Astrocyte of the cerebellum (primary cell): ENCODE measurements at places on chromosomes 1 and 21.

DNA sequence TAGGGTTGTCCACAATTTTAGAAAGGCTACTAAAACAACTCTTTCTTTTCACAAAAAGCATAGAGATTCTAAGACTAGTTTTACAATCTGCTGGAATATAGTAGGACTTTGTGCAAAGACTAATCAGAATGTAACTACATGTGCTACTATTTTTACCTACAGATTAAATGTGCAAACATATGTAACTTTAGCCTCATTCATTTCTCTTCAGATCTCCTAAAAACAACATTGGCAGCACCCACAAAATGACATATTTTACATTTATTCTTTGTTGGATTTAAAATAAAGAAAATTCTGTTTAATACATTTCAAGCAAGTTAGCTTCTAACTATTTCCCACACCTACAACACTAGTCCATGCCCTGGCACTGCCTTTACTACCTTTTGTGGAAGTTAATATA, 292.2 kb downstream of the AKT3 start:
- no peak for DNase-seq

DNA sequence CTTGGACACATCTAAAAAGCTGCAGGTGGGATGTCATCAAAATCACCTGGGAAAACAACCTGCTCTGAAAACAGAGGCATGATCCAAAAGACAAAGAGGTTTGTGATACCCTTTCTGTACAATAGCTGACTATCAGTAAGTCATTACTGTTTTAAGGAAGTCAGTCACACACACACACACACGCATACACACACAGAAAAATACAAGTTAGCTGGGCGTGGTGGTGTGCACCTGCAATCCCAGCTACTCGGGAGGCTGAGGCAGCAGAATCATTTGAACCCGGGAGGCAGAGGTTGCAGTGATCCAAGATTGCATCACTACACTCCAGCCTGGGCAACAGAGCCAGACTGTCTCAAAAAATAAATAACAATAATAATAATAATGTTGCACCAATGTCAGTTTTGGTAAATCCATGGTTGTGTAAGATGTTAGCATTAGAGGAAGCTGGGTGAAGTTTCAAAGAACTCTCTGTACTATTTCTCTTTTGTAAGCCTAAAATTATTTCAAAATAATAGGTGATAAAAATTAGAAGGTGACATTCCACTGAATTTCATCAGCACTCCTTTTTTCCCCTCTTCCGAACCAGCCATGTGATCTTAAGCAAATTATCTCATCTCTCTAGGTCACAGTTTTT, 9.9 kb upstream of the HLCS start:
- DNase-seq, result no peak

GRCh38 chr1:201313086-201313485, 29.8 kb downstream of the PKP1 start:
- DNase-seq, result no peak

GRCh38 chr1:180173451-180173850, 18.8 kb downstream of the QSOX1 start:
- DNase-seq, result no peak

DNA sequence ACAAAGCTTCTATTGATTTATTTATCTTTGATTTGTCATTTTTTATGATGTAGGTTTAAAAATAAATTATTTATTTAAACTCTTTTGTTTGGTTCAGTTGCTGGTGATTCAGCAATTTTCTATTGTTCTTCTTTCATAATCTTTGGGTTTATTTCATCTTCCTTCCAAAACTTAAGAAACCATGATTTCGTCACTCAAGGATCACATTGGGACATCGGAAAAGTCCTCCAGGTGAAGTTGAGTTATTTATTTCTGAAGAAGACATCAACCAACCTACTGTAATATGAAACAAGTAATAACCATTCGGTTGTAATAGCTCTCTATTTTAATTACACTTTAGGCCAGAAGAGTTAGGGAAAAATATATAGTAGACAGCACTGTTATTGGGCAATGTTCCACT, 23.0 kb upstream of the WLS start:
- no peak for DNase-seq

GRCh38 chr1:55321942-55322341, 106.8 kb upstream of the USP24 start:
- DNase-seq, result no peak

- DNase-seq, result peak; percentile 57
These were observed 47.6 kb downstream of the B3GALT5 start for GRCh38 chr21:39660191-39660980.

DNA sequence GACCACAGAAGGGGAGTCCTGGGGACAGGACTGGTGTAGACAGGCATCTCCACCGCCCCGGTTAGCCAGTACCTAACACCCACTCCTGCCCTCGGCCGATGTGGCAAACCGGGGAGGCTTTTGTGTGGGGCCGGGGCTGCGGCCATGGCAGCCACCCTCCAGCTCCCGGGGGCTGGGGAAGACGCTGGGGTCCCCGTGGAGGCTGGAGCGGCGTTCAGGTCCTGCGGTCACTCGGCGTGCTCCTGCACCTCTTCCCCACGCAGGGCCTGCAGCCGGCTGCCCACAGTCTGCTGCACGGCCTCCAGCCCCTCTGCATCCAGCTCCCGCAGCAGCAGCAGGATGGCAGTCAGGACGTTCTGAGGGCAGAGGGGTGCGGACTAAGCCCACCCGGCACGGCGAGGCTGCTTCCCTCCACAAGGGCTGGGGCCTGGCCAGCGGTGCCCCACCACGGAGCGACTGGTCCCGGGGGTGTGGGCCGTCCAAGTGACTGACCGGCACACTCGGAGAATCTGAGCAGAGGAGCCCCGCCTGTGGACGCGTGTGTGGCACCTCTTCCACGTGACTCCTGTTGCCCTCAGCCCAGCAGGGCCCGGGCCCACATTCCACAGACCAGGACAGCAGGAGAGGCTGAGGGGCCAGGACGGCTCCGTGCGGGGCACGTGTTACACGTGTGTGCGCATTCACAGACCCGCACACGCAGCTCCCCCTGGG, 9.1 kb downstream of the CFAP410 start:
- DNase-seq, result no peak

- peak; percentile 40 for DNase-seq
These were observed 142.5 kb downstream of the SYT2 start for GRCh38 chr1:202567738-202568137.

DNA sequence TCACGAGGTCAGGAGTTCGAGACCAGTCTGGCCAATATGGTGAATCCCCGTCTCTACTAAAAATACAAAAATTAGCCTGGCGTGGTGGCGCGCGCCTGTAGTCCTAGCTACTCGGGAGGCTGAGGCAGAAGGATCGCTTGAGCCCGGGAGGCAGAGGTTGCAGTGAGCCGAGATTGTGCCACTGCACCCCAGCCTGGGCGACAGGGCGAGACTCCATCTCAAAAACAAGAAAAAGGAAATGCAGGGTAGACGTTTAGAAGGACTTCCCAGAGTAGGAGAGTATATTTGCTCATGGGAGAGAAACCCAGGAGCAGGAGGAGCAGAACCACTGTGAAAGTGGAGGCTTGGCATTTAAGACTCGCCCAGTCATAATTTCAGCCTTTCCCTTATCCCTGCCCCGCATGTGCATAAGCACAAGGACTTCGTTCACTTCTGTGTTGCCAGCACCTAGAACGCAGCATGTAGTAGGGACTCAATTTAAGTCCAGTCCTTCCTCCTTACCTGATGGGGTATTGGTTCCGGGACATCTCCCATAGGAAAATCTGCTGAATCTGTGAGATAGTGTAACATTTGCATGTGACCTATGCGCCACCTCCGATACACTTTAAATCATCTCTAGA, 5.2 kb upstream of the MEF2D start:
- DNase-seq, result no peak

- DNase-seq, result no peak
These were observed 6.9 kb downstream of the PTPRU start for GRCh38 chr1:29243023-29243870.

GRCh38 chr1:18137759-18138345, 30.3 kb downstream of the IGSF21 start:
- DNase-seq, result no peak

GRCh38 chr1:223843934-223844786, 1.6 kb downstream of the TP53BP2 start:
- DNase-seq, result no peak

GRCh38 chr1:102472520-102472919, 475.8 kb upstream of the OLFM3 start:
- no peak for DNase-seq

- no peak for DNase-seq
These were observed 126.4 kb downstream of the ZZZ3 start for GRCh38 chr1:77556045-77556444.

- DNase-seq, result no peak
These were observed 6.3 kb downstream of the TMEM234 start for GRCh38 chr1:32215629-32216480.

- DNase-seq, result no peak
These were observed 6.5 kb downstream of the AIRE start for GRCh38 chr21:44291936-44292811.

DNA sequence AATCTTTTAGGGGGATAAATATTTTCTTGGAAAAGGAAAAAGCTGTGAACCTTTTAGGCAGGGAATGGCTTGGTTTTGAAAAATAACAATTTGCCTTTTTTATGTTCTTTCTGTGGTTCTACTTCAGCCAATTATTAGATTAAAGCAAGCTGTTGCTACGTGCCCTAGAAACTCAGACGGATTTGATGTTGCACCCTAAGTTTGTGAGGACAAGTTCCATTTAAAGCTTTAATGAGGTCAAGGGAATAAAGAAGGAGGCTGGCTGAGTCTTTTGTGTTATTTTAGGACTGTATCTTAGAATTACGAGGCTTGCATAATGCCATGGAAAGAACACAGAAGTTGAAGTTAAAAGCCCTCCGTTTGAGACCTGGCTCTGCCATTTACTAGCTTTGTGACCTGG, 216.9 kb downstream of the NUF2 start:
- DNase-seq, result no peak

DNA sequence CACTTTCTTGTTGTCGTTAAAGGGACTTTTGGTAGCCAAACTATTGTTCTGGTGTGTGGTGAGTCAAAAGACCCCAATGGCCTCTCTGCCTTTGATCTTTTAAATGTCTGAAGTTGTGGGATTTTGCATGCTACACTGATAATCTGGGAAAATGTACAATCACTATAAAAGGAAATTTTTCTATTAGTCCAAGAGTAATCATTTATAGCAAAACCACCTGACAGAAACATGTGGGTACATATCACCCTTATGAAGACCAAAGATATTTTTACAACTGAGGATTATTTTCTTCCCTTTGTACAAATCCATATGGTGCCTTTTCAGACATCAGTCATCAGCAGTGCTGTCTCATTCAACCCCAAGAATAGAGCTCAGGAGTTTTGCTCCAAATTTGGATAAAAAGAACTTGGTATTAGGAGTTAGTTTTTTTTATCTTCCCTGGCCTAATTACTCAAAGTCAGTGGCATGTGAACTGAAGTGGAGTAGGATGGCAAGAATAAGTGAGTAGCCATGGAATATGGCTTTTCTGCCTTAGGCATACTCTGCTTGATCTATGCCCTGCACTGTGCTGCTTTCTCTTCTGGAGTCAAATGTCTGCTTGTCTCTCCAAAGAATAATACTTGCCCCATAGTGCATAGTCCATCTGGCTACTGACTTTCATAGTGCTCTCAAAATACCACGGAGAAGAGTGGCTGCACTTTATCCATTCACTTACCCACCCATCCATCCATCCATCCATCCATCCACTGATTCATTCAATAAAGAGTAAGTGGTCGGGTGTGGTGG, 13.5 kb downstream of the GREM2 start:
- DNase-seq, result peak; percentile 78

GRCh38 chr21:25493722-25494121, 113.6 kb downstream of the MRPL39 start:
- no peak for DNase-seq
